Kidney (tissue), 22 donors: ENCODE measurements at places on chromosomes 2 and 18. TPM values are rescaled to one million over a fixed set of nuclear protein-coding genes. Genes with fewer than 3 reads are reported as not detected.

- no peak overlapping the region for H3K4me3 ChIP-seq
- no peaks in the 10 kb centered on the region for H3K27me3 ChIP-seq
- no peaks in the 10 kb centered on the region for H3K36me3 ChIP-seq
- H3K27ac ChIP-seq: no peak overlapping the region
Measured at GRCh38 chr2:194223218-194223617, 1433.8 kb upstream of the SLC39A10 start.

GRCh38 chr2:106638580-106638979 lies 151.4 kb downstream of the CD8B2 start:
- no peaks in the 10 kb centered on the region for H3K36me3 ChIP-seq
- no peaks in the 10 kb centered on the region for H3K4me1 ChIP-seq
- H3K27me3 ChIP-seq: no peaks in the 10 kb centered on the region
- H3K4me3 ChIP-seq: no peak overlapping the region
- no peak overlapping the region for H3K27ac ChIP-seq

NPPC gene
- polyA plus RNA-seq: not detected

GRCh38 chr2:23867449-23867848 lies 59.5 kb downstream of the ATAD2B start:
- no peaks in the 10 kb centered on the region for H3K27me3 ChIP-seq
- H3K4me1 ChIP-seq: no peaks in the 10 kb centered on the region
- H3K27ac ChIP-seq: no peak overlapping the region
- DNase-seq: no peak
- no peak overlapping the region for H3K4me3 ChIP-seq

DNA sequence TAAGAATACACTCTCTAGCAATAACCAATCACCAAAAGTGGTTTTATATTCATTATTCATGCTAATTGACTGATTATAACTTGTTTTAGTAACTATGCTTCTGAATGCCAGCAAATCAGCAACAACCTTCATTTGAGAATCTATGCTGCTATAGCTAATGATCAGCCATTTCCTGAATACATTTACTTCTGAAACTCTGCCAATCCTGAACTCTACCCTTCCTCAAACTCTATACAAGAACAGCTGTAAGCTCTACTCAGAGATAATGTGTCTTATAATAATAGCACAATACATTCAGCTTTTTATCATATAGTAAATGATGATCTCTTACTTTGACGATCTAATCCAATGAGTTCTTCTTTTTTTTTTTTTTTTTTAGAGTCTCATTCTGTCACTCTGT lies 85.7 kb upstream of the EPAS1 start:
- H3K4me1 ChIP-seq: no peaks in the 10 kb centered on the region
- no peak for DNase-seq
- no peak overlapping the region for H3K27ac ChIP-seq
- no peaks in the 10 kb centered on the region for H3K27me3 ChIP-seq
- no peak overlapping the region for H3K4me3 ChIP-seq
- H3K36me3 ChIP-seq: no peaks in the 10 kb centered on the region

VWA3B gene
- not detected for polyA plus RNA-seq

KIF1A gene
- 0.58 TPM for polyA plus RNA-seq

DNA sequence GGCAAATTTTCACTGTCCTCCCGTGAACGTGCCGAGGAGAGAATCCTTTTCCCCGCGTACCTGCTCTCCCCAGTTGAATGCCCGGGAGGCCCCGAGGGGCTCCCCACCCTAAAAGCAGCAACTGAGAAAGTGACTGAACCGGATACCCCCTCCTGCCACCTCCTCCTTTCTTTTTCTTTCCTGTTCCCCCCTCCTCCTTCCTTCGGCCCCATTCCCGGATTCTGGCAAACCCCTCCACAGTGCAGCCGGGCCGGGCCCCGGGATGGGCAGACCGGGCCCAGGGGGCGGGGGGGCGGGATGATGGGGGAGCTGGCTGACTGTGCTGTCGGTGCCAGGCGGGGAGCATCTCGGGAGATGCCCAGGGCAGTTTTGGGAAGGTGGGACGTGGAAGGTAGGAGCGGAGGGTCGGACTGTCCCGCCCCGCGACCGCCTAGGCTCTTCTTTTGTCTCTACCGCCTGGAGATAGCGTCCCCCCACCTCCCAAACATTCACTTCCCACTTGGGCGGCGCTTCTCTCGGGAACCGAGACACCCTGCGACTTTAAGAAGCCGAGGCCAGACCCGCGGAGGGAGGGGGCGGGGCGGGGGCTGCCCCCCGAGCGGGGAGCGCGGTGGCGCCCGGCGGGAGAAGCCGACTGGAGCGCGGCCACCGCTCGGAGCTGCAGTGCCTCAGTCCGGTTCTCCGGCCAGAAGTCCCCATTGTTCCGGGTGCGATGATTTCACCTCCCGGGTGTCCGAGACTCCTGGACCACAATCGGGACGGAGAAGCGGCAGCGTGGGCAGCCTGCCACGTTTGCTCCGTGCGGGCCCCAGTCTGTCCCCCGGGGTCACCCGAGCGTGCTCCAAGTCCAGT lies 8.2 kb downstream of the DLX2 start:
- no peak overlapping the region for H3K27ac ChIP-seq
- H3K36me3 ChIP-seq: no peaks in the 10 kb centered on the region
- peaks cover 13% of the 10 kb centered on the region for H3K4me1 ChIP-seq
- no peak overlapping the region for H3K4me3 ChIP-seq

DNA sequence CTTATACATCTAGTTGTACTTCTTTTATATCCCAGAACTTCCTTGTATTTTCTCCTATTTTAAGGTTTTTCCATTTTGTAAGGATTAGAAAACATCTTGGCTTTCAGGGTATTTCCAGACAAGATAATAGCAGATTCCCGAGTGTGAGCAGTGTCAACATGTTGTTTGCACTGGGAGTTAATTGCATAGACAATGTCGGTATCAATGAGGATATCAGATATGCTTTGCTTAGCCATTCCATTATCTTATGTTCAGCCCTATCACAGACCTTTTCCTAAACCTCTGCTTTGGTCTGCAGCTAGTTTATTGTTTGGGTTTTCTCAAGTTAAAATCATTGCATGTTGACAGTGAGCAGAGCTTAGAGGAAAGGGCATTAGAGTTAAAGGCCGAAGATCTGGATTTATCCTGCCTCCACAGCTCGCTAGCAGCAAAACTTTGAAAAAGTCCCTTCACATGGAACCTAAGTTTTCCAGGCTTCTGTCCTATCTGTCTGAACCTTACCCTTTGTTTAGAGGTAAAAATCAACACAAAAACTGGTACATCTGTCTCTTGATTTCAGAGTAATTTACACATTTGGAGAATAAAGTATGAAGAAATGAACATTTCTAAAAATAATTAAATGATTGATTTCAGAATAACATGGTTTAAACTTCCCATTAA lies 355.4 kb downstream of the KIAA1328 start:
- no peak overlapping the region for H3K4me3 ChIP-seq
- H3K36me3 ChIP-seq: no peaks in the 10 kb centered on the region
- no peak for DNase-seq

DNA sequence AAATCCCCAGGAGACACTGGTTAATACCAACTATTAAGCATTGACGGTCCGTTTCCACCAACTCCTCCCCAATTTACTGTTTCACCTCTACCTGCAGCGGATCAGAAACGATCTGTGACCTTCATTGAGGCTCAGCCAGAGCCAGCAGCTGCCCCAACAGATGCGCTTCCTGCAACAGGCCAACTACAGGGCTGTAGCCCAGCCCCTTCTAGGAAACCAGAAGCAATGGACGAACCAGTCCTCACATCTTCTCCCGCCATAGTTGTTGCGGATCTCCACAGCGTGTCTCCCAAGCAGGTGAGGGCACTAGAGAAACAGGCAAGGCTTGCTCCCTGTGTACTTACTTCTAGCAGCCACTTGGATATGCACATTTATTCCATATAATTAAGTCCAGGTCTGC lies 8.5 kb upstream of the RPE start:
- no peak overlapping the region for H3K27ac ChIP-seq
- H3K36me3 ChIP-seq: no peaks in the 10 kb centered on the region
- no peak for DNase-seq
- H3K27me3 ChIP-seq: no peaks in the 10 kb centered on the region

- H3K4me3 ChIP-seq: no peak overlapping the region
- H3K27me3 ChIP-seq: no peaks in the 10 kb centered on the region
- no peaks in the 10 kb centered on the region for H3K4me1 ChIP-seq
- no peak overlapping the region for H3K27ac ChIP-seq
- no peaks in the 10 kb centered on the region for H3K36me3 ChIP-seq
- DNase-seq: no peak
Measured at GRCh38 chr2:56195563-56195962, 11.8 kb downstream of the CCDC85A start.

DNA sequence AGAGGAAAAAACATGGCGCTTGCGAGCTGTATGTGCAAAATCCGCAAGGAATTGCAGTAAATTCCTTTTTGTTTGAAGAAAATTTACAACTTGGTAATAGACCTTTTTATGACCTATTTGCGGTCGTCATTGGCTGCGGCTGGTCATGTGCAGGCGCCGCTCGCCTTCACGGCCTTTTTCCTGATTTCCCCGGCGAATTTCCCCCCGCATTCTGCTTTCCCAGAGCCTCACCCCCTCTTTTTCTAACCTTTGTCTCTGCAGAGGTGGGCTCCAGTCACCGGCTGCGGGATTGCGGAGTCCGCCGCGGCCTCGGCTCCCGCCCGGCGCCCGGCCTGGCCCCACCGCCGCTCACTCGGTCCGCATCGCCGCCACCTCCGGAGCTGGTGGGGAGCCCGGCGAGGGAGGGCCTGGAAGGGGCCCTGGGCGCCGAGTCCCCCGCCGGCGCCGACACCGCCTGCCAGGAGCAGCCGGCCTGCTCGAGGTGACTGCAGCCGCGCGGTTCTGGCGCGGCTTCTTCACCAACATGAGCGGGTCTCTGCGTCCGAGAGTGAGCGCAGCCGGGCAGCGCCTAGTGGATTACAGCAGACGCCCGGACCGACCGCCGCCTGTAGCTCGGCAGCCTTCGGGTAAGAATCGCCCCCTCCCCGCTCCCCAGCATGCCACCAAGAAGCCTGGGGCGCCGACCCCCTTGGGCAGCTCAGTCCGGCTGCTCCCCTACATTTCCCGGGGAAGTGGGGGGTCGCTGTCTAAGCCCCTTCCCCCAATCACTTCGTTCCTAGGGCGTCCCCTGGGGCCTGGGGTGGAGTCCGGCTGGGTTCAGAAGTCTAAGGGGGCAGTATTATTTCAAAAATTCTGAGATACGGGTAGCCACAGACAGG lies 7.1 kb downstream of the HOXD8 start:
- peaks cover 12% of the 10 kb centered on the region for H3K4me1 ChIP-seq
- peak; percentile 96 for DNase-seq
- peak overlapping the region; percentile 87 for H3K4me3 ChIP-seq
- H3K27ac ChIP-seq: peak overlapping the region; percentile 94

GRCh38 chr2:208358758-208359631 lies 47.6 kb upstream of the PTH2R start:
- peaks cover 11% of the 10 kb centered on the region for H3K36me3 ChIP-seq
- no peaks in the 10 kb centered on the region for H3K4me1 ChIP-seq
- H3K27ac ChIP-seq: no peak overlapping the region
- H3K4me3 ChIP-seq: no peak overlapping the region
- no peak for DNase-seq

GRCh38 chr2:128413718-128414341 lies 95.2 kb upstream of the HS6ST1 start:
- no peak overlapping the region for H3K4me3 ChIP-seq
- no peak overlapping the region for H3K27ac ChIP-seq
- DNase-seq: no peak
- H3K27me3 ChIP-seq: no peaks in the 10 kb centered on the region
- H3K4me1 ChIP-seq: peaks cover 2% of the 10 kb centered on the region

ELOA2 gene
- not detected for polyA plus RNA-seq

MFSD2B gene
- polyA plus RNA-seq: not detected

DNA sequence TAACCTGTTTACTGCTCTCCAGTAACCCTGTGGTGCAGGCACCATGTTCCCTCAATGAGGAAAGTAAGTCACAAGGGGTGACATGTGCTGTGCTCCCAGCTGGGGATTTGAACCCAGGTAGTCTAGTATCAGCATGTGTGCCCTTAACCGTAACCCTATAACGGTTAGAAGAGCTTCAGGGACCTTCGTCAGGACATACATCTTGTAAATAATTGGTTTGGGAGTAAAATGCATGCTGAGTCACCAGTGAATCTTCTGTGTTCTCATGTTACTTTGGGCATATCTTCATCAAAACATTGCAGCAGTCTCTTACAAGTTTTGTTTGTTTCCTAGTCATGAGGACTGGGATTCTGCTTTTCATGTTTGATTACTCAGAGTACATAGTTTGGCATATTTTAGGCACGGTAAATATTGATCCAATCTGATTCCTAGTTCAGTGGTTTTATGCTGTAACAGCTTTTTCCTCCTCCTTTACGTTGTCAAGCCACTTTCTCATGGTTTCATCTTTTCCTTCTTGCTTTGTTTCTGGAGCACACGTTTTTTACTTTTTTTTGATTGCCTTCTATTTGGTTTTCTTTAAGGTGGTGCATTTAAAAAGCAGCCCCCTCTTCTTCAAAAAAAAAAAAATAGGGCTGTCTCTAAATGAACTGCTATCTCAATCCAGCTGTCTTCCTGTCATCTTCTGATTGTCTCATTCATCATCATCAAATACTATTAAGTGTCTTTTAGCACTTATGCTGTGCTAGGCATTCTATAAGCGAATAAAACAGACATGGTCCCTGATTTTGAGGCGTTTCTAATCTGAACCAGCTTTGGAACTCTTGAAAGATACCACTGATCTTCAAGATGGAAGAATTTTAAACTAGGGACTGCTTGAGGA lies 50.4 kb downstream of the CLIP4 start:
- H3K27ac ChIP-seq: no peak overlapping the region
- H3K27me3 ChIP-seq: no peaks in the 10 kb centered on the region
- DNase-seq: peak; percentile 12
- H3K4me3 ChIP-seq: no peak overlapping the region
- H3K4me1 ChIP-seq: no peaks in the 10 kb centered on the region

GRCh38 chr2:9830685-9831410 lies 12.4 kb upstream of the TAF1B start:
- H3K27ac ChIP-seq: peak overlapping the region; percentile 81
- peak overlapping the region; percentile 1 for H3K4me3 ChIP-seq
- no peaks in the 10 kb centered on the region for H3K36me3 ChIP-seq
- peak; percentile 51 for DNase-seq
